Pericardium fibroblast (primary cell): ENCODE measurements at places on chromosomes 13 and 19. TPM values are rescaled to one million over a fixed set of nuclear protein-coding genes. Genes with fewer than 3 reads are reported as not detected.

APLP1 gene
- 8.9 and 27.8 TPM in 2 replicates for total RNA-seq

ZNF730 gene
- 1.5 TPM in 1 of 2 replicates, not detected in the other for total RNA-seq

NECTIN2 gene
- total RNA-seq = 76.9 and 163 TPM in 2 replicates

ICAM5 gene
- total RNA-seq = 2.6 and 4.2 TPM in 2 replicates

ZNF627 gene
- total RNA-seq = 9.4 and 9.5 TPM in 2 replicates

MLLT1 gene
- total RNA-seq = 27.8 and 40.6 TPM in 2 replicates

CPAMD8 gene
- 1.7 and 3.7 TPM in 2 replicates for total RNA-seq

KIR3DL2 gene
- total RNA-seq = not detected in 2 replicates

CABP5 gene
- total RNA-seq = not detected in 2 replicates

URAD gene
- not detected in 2 replicates for total RNA-seq

NCCRP1 gene
- total RNA-seq = not detected in 2 replicates

FRY gene
- 1.7 and 5.6 TPM in 2 replicates for total RNA-seq

EFNA2 gene
- total RNA-seq = not detected in 2 replicates

F2RL3 gene
- total RNA-seq = 0.26 TPM in 1 of 2 replicates, not detected in the other

SELENOV gene
- total RNA-seq = not detected in 2 replicates

ZNF415 gene
- 2.1 and 4.7 TPM in 2 replicates for total RNA-seq

FUT1 gene
- 0.17 and 1.8 TPM in 2 replicates for total RNA-seq

TMEM150B gene
- not detected in 2 replicates for total RNA-seq

LYPD5 gene
- 0.82 and 0.94 TPM in 2 replicates for total RNA-seq

PCDH17 gene
- under 0.01 and 31.2 TPM in 2 replicates for total RNA-seq

OR4F17 gene
- total RNA-seq = not detected in 2 replicates

GAPDHS gene
- not detected in 2 replicates for total RNA-seq

CEACAM4 gene
- total RNA-seq = not detected in 2 replicates

WASF3 gene
- 12.8 and 21.8 TPM in 2 replicates for total RNA-seq

ZNF599 gene
- 5.1 and 10.9 TPM in 2 replicates for total RNA-seq

VSTM1 gene
- total RNA-seq = not detected in 2 replicates

SKA3 gene
- 0.51 and 2.1 TPM in 2 replicates for total RNA-seq

FREM2 gene
- total RNA-seq = under 0.01 TPM in 1 of 2 replicates, not detected in the other

SPRED3 gene
- 0.35 and 0.51 TPM in 2 replicates for total RNA-seq

PLEKHF1 gene
- total RNA-seq = 48.3 and 72.9 TPM in 2 replicates

TDRD12 gene
- not detected in 2 replicates for total RNA-seq

IZUMO2 gene
- not detected in 2 replicates for total RNA-seq

ELOF1 gene
- 42.6 and 44.1 TPM in 2 replicates for total RNA-seq

PRSS57 gene
- total RNA-seq = not detected in 2 replicates

ZNF208 gene
- 0.70 TPM in 1 of 2 replicates, not detected in the other for total RNA-seq

CLEC11A gene
- total RNA-seq = 172 and 192 TPM in 2 replicates

PGLYRP1 gene
- not detected in 2 replicates for total RNA-seq

SYNGR4 gene
- total RNA-seq = not detected in 2 replicates

PEX11G gene
- total RNA-seq = 1.6 and 4.0 TPM in 2 replicates

TMC4 gene
- total RNA-seq = 0.47 and 1.3 TPM in 2 replicates

SULT2B1 gene
- 0.23 TPM in 1 of 2 replicates, not detected in the other for total RNA-seq

GSX1 gene
- total RNA-seq = not detected in 2 replicates

FAM216B gene
- not detected in 2 replicates for total RNA-seq

PRTN3 gene
- total RNA-seq = 2.0 TPM in 1 of 2 replicates, not detected in the other

SPART gene
- 107 and 126 TPM in 2 replicates for total RNA-seq

CEACAM19 gene
- 1.3 and 1.4 TPM in 2 replicates for total RNA-seq

LGALS4 gene
- 0.09 TPM in 1 of 2 replicates, not detected in the other for total RNA-seq

SPACA4 gene
- total RNA-seq = not detected in 2 replicates

ALG5 gene
- 38.1 and 47.5 TPM in 2 replicates for total RNA-seq

PNMA8A gene
- 1.9 and 2.5 TPM in 2 replicates for total RNA-seq

SH2D3A gene
- total RNA-seq = not detected in 2 replicates
